Body of pancreas (tissue), 4 donors: ENCODE measurements at places on chromosomes 2 and 18. TPM values are rescaled to one million over a fixed set of nuclear protein-coding genes. Genes with fewer than 3 reads are reported as not detected.

DNA sequence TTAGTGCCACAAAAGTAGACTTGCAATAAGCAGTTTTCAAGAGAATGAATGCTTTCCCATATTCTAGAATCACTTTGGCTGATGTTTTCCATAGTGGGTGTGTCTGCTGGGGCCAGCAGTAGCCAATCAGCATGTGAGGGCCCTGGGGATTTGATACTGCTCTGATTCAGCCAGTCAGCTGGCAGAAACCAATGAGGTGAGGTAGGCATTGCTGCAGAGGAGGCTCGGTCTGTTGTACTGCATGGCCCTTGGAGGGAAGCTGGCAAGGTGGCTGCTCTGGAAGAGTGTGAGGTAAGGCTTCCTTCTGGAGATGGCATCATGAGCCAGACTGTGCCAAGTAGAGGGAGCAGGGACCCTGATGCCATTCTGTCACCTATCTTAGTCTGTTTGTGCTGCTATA lies 22.7 kb downstream of the TMEM87B start:
- no peak for DNase-seq

DNA sequence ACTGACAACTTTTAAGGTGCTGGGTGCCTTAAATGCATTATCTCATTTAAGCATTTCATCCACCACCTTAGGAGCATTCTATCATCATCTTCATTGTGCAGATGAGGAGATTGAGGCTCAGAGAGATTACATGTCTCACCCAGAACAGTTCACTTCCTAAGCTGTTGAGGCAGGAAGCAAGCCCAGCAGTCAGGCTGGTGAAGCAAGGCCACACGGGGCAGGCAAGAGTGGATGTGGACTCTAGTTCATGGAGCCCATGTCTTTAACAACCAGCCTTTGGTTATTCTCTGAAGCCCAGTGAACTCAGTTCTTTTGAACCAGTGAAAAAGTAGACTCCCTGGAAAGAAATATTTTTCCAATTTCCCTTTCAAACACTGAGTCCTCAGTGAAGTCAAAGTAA lies 294.8 kb upstream of the MGAT5 start:
- DNase-seq, result no peak

OSR1 gene
- 2.1 TPM for total RNA-seq

DNA sequence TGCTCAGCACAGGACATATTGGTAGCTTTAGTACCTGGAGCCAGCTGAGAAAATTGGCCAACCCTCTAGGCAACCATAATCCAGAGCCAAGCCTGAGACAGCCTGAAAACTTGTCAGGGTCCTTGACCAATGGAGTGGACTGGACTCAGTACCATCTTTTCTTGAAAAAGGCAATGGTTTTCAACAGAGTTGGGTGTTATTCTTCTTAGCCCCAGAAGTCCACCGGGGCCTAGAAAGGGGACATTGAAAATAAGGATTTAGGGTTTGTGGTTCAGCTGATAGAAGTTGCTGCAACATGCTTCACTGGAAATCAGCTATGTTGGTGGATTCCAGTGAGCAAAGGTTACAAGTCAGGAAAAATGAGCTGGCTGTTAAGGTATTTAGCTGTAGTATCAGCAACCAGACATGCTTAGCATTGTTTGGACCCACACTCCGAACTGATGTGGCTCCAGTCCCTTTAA lies 22.1 kb upstream of the CNOT11 start:
- DNase-seq, result no peak

DNAH6 gene
- total RNA-seq, result 2.6 TPM

DNA sequence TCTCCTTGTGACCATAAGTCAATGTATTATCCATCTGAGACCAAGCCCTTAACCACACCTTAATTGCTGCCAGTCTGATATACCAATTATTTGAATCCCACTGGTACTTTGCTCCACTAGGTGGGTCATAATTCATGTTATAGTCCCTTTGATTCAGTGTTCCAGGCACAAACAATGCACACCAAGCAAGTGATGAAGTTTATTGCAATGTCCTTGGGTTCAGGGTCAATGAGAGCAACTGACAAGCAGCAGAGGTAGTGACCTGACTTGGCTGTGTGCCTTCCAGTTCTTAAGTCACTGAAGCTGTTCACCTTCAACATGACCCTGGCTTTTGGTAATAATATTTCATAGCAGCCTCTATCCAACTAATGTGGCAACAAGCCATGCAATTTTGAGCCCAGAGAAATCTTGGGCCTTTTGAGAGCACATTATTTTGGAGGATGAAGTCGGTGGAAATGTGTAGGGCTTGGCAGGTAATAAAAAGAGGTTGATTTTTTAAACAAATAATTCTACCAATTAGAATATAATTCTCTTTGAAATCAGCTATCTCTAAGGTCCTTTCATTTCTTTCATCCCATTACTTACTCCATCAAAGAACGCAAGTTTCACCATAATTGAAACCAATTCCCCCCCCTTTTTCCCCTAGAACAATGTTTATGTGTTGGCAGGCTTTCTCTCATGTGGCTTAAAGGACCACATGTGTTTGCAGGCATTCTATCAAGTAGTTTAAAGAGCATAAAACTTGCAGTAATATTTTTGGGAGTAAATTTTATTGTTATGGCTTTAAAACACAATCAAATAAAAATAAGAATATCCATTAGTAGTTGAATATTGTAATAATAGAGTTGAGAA lies 3.1 kb upstream of the CPO start:
- no peak for DNase-seq

DNA sequence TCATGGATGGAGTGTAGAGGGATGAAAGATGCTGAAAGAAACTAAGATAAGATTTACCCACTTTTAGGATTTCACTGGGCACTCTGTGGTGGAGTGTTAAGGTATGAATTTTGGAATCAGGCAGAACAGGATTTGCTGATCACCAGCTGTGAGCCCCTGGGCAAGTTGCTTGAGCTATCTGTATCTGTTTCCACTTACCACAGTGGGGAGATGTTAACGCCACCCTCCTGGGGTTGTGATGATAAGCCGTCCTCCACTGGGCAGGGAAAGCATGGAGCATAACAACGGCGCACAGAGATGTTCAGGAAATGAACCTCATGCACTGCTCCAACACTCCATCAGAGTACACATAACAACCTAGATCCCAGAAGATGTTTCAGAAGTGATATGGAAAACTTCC lies 160.6 kb downstream of the MTCL1 start:
- no peak for DNase-seq

BOLL gene
- total RNA-seq, result not detected

- DNase-seq, result no peak
These were observed 48.6 kb downstream of the EML6 start for GRCh38 chr2:54772110-54772509.
